ENCODE measurements at places on chromosomes 5 and 9. TPM values are rescaled to one million over a fixed set of nuclear protein-coding genes. Genes with fewer than 3 reads are reported as not detected.

MAN1B1 gene
- 43.6 TPM for polyA plus RNA-seq

DNA sequence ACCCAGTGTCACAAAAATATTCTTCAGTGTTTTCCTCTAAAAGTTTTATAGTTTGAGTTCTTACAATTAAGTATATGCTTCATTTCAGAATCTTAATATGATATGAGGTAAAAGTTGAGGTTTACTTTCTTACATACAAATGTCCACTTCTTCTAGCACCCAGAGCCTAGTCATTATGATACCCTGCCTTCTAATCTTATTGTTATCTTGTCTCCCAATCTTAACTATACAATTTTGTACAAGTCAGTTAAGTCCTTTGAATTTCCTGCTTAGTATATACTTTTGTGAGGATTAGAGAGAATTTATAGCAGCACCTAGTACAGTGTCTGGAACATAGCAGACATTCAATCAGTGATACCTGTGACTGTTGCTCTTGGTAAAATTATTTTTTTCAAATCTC is 29.3 kb downstream of the RAD50 start:
- DNase-seq: no peak

DNA sequence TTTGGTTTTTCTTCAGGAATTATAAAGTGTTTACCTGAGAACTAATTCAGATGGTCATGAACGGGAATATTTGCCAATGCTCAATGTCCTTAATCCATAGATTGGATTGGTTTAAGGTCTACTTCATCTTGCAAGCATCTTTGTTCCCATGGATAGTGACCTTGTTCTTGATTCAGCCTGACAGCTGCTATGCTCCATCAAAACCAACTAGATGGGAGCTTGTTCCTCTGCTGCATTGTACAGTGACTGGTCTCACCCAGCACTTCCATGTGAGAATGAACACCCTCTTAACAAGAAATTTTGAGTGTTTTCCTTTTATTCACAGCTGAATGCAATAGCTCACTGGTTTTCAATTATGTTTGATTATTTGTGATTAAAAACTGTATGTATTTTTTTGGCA is 312.6 kb upstream of the ACTBL2 start:
- no peak for DNase-seq

DNA sequence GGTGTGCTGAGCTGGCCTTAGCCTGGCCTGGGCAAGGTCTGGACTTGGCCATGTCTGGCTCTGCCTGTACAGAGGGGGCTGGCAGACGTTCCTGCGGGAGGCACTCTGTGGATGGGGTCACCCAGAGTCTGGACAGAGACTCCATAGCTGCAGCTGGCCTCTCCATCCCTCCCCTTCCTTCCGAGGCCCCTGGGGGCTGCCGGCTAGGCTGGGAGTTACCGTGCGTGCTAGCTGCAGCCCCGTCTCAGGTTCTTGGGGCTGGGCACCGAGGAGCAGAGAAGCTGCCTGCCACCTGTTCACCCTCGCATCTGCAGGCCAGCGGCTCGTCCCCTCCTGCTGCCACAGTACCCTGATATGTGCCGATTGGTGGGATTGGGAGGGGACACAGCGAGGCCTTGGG is 63.4 kb downstream of the RXRA start:
- no peak for DNase-seq

- DNase-seq: no peak
Measured at GRCh38 chr5:180798193-180798592, 4.4 kb downstream of the MGAT1 start.

DNA sequence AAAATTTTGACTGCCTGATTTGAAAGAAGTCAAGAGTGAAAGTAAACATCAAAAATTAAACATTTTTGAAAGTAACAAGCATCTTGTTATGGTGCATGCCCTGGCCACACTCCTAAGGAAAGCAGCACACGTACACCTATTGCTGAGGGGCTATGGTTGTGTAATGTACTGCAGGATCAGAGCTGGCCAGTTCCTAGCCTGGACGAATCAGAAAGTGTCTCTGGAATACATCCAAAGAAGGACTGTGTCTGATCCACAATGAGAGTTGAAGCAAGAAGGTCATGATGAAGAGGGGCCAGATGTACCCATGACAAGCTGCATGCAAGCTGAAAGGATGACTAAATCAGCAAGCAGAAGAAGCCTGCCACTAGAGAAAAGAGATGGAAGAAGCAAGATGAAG is 618.2 kb downstream of the TLE1 start:
- no peak for DNase-seq

DYNC2I2 gene
- polyA plus RNA-seq: 57.6 TPM

- no peak for DNase-seq
Measured at GRCh38 chr5:136840601-136841000, 475.3 kb upstream of the TRPC7 start.

CFAP77 gene
- 0.91 TPM for polyA plus RNA-seq

- no peak for DNase-seq
Measured at GRCh38 chr9:93299418-93300174, 115.7 kb downstream of the WNK2 start.

ORM1 gene
- polyA plus RNA-seq: not detected

PDE8B gene
- 7.3 TPM for polyA plus RNA-seq

DNA sequence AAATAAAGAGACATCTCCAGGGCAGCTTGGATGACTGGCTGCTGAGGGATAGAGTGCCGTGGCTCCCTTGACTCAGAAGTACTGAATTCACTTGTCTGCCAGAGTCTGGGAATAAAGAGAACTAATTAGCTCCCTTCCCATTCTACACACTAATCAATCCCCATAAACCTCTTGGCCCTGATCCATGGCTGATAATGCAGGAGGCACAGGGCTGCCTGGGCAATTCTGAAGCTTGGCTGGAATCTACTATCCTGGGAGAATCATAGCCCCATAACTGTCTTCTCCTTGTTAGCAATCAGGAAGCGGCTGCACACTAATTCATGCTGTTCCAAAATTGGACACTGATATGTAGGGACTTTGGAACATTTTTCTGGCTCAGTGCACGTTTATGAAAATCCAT is 197.7 kb downstream of the PTTG1 start:
- DNase-seq: no peak

GRCh38 chr9:130201399-130201873 is 29.2 kb downstream of the NCS1 start:
- no peak for DNase-seq

SPINK6 gene
- polyA plus RNA-seq: not detected

PCDHB9 gene
- polyA plus RNA-seq: 4.3 TPM

DNA sequence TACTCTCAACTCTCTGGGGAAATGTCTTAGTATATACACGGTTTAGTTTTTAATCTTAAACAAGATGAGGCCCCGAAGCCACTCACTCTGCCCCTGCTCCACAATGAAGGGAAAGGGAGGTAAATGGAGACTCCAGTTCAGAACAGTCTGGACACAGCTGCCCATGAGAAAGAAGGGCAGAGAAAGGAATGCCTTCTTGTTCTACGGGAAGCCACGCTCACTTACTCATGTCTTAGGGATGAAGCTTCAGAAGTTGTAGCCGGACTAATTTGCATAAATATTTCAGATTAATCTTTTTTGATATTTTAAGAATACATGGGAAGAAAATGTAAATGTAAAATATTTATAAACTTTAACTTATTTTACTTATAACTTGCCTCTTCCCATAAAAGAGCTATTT is 94.0 kb downstream of the COL23A1 start:
- DNase-seq: no peak

DNA sequence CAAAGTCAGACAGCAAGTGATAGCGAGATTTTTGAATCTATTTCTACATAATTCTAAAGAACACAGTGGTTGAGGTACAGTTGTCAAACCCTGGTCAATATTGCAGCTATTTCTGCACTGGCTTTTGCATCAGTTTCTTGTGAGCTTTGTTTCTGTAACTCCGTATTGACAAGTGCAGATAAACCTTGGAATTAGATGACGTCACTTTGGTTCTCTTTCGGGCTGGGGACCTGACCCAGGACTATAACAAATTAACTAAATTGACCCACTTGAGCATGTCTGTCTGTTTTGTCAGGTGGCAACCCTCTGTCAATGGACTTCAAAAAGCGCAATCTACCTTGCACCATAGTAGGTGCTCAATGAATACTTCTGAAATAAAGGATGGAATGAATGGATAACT is 418.4 kb upstream of the SGCD start:
- no peak for DNase-seq

CRHBP gene
- 25.7 TPM for polyA plus RNA-seq

GRCh38 chr5:159185773-159186172 is 23.6 kb downstream of the RNF145 start:
- no peak for DNase-seq

GRCh38 chr5:93078082-93079038 is 502.7 kb downstream of the NR2F1-AS1 start:
- DNase-seq: no peak

CREBRF gene
- polyA plus RNA-seq: 21.5 TPM

DNA sequence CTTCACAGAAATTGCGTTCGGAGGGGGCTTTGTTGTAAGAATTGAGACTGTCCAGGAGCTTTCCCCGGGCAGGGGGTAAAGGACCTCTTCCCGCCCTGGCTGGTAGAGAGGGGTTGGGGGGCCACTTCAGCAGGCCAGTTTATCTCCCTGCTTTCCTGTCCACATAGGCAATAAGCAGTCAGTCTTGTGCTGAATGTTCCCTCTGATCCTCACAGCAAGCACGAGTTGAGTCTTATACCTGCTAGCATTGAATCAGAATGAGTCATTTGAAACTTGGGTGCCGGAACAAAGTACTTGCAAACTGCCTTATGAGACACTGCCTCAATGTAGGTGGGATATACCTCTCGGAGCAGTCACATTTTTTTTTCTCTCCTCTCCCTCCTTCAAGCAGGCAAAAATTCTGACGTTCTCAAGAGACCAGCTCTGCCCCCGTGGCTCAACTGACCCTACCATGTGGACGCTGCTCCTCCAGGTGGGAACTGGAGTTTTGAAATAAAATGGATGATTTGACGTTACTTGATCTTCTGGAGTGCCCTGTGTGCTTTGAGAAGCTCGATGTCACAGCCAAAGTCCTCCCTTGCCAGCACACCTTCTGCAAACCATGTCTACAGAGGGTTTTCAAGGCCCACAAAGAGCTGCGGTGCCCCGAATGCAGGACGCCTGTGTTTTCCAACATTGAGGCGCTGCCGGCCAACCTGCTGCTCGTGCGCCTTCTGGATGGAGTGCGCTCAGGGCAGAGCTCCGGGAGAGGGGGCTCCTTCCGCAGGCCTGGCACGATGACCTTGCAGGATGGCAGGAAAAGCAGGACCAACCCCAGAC is 1.3 kb downstream of the SH3RF2 start:
- no peak for DNase-seq

LCN15 gene
- 0.04 TPM for polyA plus RNA-seq

DNA sequence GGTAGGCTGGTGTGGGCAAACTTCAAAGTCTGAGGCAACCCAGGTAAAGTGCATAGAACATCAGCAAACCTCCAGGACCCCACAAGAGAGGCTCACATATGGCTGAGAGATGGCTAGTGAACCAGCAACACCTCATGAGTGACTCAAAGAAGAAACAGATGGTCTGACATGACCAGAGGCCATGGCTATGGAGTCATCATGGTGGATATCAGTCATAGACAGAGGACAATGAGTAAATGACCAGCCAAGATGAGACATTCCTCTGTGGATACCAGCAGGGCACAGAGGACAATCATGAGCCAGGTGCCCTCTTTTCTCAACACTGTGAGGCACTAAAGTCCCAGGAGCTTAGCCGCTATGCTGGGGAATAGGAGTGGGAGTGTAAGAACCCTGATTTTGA is 180.8 kb downstream of the RASEF start:
- no peak for DNase-seq

ZMAT2 gene
- 157 TPM for polyA plus RNA-seq

DNA sequence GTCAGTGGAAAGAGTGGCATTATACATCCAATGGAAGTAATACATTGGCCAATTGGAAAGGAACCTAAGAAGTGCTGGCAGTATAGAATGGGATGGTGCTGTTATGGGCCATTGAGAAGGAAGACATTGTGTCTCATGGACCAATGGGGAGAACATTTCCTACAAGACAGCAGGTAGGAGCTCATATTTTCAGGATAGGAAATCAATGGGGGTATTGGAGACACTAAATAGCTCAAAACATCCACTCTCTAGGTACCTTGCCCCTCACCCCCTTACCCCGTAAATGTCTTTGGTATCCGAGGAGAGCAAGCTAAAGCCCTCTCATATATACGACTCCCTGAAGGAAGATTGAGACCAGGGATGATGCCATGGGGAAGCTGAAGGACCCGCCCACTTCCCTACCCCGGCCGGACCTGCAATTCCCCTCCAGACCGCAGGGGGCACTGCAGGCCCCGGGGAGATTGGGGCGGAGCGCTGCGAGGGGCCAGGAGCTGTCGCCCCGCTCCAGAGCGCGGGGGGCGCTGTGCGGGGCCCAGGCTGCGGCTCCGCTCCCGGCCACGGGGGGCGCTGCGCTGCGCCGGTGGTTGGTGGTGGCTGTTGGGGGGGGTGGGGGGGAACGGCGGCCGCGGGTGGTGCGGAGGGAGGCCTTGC is at the start of gene KDM3B:
KDM3B (plus strand) TSS at position 615 of the 651 bp plus-strand sequence. CDS start 111 bp downstream, outside the sequence.
- DNase-seq: peak; percentile 71

DNA sequence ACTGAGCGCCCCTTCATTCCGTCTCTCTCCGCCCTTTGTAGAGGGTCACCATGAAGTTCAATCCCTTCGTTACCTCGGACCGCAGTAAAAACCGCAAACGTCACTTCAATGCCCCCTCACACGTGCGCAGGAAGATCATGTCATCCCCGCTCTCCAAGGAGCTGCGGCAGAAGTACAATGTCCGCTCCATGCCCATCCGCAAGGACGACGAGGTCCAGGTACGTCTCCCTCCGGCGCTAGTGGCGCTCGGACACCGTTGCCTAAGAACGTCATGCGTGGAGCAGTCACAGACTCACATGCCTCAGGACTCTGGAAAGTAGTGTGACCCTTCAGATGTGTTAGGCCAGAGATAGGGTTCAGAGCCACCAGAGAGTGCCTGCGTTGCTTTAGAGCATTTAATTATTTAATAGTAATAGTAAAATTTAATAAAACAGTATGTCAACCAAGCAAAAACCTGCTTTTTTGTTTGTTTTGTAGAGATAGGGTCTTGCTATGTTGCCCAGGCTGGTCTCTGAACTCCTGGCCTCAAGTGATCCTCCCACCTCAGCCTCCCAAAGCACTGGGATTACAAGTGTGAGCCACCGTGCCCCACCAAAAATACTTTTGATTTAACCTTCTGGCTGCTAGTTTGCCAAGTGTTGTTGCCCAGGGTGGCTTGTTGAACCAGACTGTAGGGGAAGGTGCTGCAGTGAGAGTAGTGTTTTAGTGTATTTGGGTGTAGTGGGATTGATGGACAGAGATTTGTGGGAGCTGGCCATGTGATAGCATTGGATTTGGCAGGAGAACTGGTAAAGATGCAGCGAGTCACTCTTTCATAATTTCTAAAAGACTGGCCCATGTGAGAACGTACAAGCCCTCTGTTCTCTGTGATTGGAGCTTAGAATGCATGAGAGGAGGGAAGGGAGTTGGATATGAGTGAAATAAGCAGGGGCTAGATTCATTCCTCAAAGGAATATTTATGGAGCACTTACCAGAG is 888 bp downstream of the RPL26L1 start:
- no peak for DNase-seq

NME5 gene
- polyA plus RNA-seq: 23.3 TPM

GRCh38 chr9:37149666-37150308 is 29.4 kb downstream of the ZCCHC7 start:
- no peak for DNase-seq

- no peak for DNase-seq
Measured at GRCh38 chr5:10578293-10578665, 14.4 kb downstream of the ANKRD33B start.
